ENCODE measurements at places on chromosomes 11 and 22.

DNA sequence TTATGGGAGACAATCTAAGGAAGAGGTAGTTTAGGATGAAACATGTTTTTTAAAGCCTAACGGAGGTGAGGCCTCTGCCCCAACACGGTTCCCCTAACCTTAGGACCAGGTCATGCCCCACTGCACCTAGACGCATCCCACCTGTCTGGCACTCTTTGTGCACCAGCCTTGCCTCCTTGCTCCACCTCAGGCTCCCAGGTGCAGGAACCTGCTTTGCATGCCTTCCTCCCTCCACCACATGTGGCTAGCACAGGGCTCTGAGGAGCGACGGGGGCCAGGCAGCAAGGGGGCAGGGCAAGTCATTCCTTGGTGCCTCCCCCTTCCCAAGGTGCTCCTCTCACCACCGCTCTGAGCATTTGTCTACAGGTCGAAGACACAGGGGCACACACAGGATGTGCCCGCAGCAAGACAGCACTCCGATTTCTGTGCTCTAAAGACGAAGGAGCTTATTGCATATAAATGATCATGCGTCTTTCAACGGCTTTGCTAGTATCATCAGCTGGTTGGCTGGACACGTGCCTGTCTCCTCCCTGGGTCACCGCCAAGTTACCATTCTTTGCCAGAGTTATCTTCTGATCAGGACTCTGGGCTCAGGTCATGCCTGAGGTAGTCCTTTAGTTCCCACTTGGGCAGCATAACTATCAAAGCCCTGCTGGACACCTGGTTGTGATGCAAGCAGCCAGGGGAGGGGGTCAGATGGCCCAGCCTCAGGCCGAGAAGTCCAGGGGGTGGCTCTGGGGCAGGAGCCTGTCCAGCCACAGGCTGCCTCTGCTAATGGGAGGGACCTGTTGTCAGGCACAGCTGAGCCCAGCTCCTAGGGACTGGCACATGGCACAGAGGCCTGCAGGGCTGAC is 172.0 kb upstream of the NTM start:
- DNase-seq = no peak

DNA sequence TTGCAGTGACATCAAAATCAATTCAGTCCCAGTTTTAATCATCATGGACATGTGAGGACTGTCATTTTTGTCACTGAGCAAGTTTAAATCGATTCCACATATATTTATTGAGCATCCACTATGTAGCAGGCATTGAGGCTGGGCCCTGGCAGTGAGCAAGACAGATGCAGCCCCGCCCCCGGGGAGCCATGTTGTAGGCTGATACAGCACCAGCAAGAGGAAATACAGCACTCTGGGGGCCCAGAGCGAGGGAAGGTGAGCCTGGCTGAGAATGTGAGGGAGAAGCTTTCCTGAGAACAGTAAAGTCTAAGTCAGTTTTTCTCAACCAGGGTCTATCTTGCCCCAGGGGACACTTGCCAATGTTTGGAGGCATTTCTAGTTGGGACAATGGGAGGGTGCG is 108.6 kb upstream of the ASPHD2 start:
- no peak for DNase-seq

DNA sequence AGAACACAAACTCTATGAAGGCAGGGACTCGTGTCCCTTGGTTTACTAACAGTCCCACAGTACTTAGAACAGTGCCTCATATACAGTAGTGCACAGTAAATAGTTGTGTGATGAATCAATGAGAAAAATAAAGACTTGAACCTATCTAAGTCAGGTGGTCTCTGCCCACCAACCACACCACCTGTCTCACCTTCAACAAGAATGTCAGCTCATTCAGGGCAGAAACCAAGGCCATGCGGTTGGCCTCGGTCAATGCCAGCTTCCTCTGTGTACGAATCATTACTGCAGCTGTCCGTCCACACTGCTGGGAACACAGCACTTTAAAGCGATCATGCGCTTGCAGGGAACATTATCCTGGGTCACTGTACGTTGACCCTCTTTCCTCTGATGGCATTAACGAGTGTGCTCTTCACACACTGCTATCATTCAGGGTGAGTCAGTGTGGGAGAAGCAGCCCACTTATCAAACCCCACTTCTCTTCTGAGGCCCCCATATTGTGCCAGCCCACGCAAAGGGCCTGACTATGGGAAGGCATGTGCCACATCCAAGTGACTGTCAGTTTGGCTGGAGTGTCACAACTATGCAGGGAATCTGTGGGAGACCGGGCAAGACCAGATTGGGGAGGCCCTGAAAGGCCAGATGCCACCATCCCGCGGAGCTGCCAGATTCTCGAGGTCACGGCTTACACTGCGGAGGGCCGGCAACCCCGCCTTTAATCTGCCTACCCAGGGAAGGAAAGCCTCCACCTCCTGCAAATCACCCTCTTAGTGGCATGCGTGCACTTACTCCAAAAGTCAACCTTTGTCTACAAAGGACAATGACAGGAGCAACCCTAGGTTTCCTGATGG is 36.1 kb downstream of the LARGE1 start:
- no peak for DNase-seq

DNA sequence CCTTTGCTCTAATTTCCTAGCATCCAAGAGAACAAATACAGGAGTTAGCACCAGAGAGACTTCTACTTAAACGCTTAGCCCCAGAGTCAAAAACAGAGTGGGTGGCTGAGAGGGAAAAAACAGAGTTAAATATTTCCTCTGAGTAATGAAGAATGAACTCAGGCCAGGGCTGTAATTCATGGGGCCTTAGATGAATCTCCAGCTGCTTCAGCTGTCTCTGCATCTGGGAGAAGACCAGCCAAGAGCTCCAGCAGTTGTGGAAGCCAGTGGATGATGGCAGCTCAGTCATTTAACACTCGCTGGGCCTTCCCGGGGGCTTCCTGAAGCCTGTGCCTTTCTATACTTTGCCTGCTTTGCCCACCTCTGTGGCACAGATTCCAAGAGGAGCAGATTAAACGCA is 5.7 kb upstream of the ADAMTS15 start:
- DNase-seq = no peak

DNA sequence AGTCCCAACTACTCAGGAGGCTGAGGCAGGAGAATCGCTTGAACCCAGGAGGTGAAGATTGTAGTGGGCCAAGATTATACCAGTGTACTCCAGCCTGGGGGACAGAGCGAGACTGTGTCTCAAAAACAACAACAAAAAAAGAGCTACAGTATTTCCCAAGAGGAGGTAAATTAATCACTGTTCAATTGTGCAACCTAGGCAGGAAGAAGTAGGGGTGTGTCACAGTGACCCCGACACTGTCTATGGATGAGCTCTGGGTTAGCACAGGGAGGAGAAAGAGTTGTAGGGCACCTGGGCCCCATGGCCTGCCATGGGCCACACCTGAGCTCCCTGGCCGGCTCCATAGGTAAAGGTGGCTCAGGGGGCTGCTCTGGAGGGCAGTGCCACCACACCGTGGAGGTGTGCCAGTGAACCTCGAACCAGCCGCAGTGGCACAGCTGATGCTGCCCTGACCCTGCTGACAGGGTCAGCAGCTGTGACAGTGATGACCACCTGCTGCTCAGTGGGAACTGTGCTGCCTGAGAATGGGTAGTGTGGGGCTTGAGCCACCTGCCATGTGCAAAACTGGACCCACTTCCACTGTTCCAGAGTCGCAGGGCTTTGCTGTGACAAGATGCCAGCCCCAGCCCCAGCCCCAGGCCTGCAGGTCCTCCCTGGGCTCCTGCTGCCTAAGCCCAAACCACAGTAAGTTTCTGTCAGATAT is 84.0 kb upstream of the PITPNB start:
- DNase-seq = no peak

DNA sequence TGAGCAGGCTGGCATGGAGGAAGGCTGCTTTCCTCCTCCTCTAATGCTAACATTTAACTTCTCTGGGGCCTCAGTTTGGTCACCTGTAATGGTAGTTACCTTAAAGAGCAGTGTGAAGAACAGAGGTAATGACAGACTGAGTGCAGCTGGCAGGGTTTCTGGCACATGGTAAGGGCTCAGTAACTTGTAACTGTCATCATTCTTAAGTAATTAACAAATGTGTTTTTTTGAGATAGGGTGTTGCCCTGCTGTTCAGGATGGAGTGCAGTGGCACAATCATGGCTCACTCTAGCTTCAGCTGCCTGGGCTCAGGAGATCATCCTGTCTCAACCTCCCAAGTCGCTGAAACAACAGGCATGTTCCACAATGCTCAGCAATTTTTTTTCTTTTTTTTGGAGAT is 242.0 kb upstream of the SYN3 start:
- no peak for DNase-seq
